Activated CD4-positive, alpha-beta memory T cell treated with anti-CD3 and anti-CD28 coated beads, Interleukin-2, amount 10 ng/mL, durations not matched to agents 7 days and 5 days (primary cell): ENCODE measurements at places on chromosomes 6 and 20. TPM values are rescaled to one million over a fixed set of nuclear protein-coding genes. Genes with fewer than 3 reads are reported as not detected.

Gene CPNE5
- total RNA-seq = 4.0 TPM

Gene ATP6V1G2
- 3.8 TPM for total RNA-seq

Gene FKBP1C
- 0.55 TPM for total RNA-seq

GRCh38 chr6:105487040-105487790, 84.3 kb upstream of the PREP start:
- DNase-seq = no peak

DNA sequence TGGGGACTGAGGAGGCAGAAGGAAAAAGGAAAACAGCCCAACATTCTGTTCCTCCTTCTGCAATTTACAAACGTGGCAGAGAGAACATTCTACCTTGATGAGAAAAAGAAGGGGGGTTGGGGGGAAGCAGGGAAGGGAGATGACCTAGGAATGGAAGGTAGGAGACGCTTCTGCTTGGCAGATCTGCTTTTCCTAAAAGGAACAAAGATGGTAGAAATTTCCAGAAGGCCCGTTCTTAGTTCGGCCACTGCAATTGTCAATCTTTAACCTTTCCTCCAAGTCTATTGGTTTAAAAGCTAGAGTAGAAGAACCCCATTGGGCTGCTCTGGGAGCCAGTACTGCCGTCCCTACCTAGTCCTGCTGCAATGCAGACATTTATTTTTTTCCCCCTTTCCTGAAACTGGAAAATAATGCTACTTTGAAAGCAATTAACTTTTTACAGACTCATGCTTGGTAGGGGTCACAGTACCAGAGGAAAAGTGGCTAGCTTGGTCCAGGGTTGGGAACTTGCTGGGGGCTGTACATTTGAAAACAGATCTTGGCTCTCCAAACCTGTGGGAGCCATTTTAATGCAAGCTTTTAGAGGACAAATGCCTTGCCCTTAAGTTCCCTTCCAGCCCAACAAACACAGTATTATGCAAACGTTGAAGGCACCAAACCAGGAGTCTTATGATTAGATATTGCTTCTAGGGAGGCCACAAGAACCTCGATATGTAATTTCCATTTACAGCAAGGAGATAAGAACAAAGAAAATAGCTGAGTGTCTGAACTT, 2.6 kb downstream of the ZMYND8 start:
- no peak for DNase-seq

DNA sequence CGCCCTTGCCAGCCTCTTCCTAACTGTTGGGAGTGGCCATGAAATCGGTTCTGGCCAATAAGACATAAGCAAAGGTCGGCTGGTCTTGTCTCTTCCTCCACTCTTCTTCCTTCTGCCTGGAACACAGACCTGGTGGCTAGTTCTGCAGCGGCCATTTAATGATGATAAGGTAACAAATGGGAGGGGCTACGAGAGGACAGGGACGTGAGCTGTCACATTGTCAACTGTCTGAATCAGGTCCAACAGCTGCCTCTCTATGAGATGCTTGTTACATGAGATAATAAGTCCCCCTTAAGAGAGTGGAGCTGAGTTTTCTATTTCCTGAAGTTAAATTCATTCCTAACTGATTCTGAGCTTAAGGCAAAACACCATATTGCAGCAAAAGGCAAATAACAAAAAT, 12.5 kb upstream of the TMEM242 start:
- no peak for DNase-seq
